ENCODE measurements at places on chromosomes 4 and X.

DNA sequence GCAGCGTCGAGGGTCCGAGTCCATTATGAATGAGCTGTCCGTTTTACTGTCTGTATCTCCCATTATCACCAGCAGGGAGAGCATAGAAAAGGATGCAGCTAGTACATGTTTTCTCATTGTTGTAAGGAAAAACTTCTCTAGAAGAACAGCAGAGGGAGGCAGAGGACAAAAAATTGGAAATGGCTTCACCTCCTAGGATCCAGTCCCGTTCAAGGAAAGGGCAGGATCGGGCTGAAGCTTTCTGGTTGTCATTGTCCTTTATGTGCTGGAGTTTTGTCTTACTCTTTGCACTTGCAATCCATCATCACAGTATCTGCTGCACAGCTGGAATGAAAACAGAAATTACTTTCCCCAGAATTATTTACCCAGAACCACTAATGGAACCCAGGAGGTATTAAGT, 14.7 kb downstream of the NDP start:
- no peak for DNase-seq

- DNase-seq = no peak
These were observed 561.5 kb upstream of the PCDH10 start for GRCh38 chr4:132587626-132588025.

- no peak for DNase-seq
These were observed 152.2 kb downstream of the CBLL2 start for GRCh38 chrX:22424919-22425318.

GRCh38 chrX:24954732-24955131, 61.0 kb downstream of the ARX start:
- no peak for DNase-seq

- DNase-seq = no peak
These were observed 8.4 kb upstream of the NWD2 start for GRCh38 chr4:37236165-37236564.

GRCh38 chr4:164212134-164212533, 541.8 kb upstream of the SMIM31 start:
- no peak for DNase-seq

DNA sequence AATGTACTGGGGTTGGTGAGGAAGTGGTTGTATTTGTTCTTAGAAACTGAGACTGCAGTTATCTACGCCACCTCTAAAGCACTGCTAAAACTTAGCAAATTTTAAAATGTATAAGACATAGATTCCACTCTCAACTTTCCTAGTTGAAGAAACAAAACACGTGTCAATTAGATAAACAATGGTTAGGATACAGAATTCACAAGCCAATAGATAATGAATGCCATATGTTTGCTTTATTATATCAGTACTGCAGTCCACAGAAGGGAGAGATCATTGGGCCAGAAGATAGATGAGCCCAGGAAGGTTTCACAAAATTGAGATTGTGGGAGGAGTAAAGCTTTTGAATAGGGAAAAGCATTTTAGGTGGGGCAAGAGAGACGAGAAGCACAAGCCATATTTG, 14.3 kb downstream of the TMEM33 start:
- no peak for DNase-seq

- no peak for DNase-seq
These were observed 20.9 kb downstream of the MPP1 start for GRCh38 chrX:154784149-154784995.

- no peak for DNase-seq
These were observed 689 bp downstream of the METAP1 start for GRCh38 chr4:98996056-98996764.

GRCh38 chrX:9882669-9883446, 84.3 kb upstream of the CLDN34 start:
- no peak for DNase-seq

DNA sequence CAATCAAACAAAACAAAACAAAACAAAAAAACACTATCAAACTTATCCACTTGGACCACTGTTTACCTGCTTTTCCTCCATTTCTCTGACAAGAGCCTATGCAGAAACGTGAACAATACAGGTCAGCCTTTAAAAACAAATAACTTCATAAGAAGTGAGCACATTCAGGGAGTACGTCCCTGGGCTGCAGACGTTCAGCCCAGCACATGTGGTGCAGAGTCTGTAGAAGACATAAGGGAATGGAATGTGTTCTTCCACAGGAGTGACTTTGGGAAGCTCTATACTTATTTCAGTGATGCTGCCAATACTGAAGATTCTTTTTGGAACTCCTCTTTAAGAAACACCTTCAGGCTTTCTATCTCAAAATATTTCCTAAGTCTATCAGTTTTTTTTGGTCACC, 120.6 kb downstream of the SPRY1 start:
- no peak for DNase-seq

GRCh38 chr4:152810715-152811287, 31.0 kb downstream of the ARFIP1 start:
- no peak for DNase-seq

- no peak for DNase-seq
These were observed 46.2 kb downstream of the SLC9A7 start for GRCh38 chrX:46712764-46713163.

GRCh38 chrX:107485013-107485412, 35.6 kb downstream of the FRMPD3 start:
- no peak for DNase-seq

DNA sequence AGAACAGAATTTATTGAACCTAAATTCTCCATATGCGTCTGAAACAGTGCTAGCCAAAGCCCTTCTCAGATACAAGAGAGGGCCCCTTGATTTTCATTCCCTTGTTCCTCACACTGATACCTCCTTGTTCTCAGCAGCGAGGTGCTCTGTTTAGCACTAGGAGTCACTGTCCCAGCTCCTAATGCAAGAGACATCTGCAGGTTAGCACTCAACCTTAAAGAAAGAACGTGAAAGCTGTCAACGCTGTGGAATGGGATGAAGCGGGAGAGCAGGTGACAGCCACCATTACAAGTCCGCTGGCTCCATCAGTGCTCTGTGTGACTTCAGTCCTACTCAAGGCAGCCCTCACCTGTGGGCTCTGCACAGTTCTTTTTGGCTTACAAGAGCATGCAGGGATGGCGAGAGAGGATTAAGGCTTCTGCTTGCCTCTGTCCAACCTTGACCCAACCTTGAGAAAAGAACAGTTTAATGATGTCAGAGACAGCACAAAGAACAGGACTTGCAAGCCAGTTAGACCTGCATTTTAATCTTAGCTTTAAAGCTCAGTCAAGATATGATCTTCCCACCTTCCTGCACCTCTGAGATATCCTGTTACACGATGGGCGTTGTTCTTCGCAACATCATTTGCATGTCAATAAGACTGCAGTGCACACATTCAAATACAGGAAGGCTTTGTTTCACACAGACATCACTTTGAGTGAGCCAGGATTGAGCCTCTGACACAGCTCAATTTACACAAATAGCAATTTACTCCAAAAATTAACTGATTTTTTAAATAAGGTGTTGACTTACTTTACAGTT, 95.1 kb downstream of the ARSF start:
- no peak for DNase-seq

DNA sequence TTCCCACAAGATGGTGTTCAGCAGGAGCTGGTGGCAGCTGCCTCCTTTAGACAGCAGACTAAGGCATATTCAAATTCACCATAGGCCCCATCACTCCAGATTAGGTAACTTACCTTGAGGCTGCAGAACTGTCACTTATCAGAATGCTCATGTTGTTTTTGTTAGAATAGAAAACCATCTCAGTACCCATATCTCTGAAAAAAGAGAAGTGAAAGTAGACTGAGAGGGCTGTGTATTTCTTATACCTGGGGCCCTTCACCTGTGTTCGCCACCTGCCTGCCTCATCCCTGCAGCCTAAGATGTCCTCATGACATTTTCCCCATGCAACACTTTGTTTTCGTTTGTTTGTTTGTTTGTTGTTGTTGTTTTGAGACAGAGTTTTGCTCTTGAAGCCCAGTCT, 32.9 kb upstream of the SPRY1 start:
- DNase-seq = no peak

Measured in activated T-cell treated with anti-CD3 and anti-CD28 coated beads for 48 hours (primary cell).